Cerebellar nuclear complex (tissue), 1 donor: ENCODE measurements at places on chromosomes 11 and 22.

DNA sequence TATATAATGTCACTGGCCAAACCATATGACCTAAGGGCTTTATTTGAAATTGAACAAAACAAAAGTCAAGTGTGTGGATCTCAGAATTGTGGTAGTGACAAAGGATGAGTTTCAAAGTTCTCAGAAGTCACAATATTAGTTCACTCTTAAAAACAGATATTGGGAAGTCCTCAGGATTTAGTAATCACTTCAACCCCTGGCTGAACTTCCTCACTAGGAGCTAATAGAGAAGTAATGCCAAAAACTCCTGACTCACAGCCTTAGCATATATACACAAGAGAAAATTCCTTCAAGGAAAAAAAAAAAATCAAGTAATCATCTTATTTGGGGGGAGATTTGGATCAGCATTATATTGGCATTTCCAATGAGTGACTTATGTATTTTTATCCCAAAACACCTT, 75.6 kb upstream of the APOA1 start:
- DNase-seq, result no peak

DNA sequence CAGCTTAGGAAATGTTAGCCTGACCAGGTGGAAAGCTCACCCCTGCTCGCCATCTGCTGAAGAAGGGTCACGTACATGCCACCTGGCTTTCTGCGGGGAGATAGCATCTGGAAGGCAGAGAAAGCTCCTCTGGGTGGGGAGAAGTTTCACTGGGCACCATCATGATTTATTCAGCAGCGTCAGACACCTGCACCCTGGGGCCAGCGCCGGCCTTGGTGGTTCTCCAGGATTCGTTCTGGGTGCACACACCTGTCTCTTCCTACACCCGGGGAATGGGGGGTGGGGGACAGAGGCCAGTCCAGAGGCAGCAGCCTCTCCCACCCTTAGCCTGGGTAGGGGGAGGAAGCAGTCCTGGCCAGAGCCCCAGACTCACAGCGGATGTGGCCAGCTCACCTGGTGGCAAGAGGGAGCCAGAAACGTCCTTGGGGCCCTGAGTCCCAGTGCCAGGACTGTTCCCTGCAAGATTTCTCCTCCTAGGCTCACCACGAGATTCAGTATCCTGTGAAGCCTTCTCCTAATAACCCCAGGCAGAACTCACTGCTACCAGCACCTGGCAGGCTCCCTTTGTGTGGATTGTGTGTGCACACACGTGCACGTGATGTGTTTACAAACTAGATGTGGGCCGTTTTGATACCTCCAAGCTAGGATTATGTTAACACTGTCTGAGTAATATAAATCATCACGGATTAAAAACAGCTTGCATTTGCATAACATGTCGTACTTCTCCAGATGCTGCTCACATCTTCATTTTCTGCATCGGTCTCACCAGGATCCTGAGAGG, 17.3 kb upstream of the RASD2 start:
- DNase-seq, result no peak

DNA sequence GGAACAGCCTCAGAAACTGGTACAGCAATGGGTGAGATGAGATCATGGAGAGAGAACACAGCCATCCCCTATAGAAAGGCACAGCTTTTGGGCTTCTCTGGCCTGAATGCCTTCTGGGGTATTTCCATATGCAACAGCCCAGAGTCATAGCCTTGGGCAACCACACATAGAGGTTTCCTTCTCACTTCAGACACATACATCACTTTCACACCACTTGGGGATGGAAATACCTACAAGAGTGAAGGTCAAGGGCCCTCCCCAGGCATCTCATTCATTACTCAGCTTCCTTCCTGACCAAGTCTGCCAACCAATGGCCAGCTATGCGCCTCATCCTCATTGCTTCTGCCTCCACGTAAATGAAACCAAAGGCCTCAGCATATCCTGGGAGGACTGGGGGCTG, 17.7 kb upstream of the OLFML1 start:
- no peak for DNase-seq

- DNase-seq, result no peak
These were observed 110.4 kb upstream of the CSNK2A3 start for GRCh38 chr11:11463405-11463804.
